ENCODE measurements at places on chromosomes 6 and 20.

- no peak for DNase-seq
Observed at GRCh38 chr20:839626-840025, 6.1 kb downstream of the FAM110A start.

- no peak for DNase-seq
Observed at GRCh38 chr6:61977099-61977498, 308.9 kb downstream of the KHDRBS2 start.

- DNase-seq, result no peak
Observed at GRCh38 chr20:61963885-61964674, 101.6 kb downstream of the TAF4 start.

GRCh38 chr6:164229716-164230115 is 815.2 kb downstream of the QKI start:
- no peak for DNase-seq

- no peak for DNase-seq
Observed at GRCh38 chr6:32401284-32401963, 5.6 kb downstream of the BTNL2 start.

- DNase-seq, result no peak
Observed at GRCh38 chr6:145863366-145863765, 48.8 kb upstream of the FBXO30 start.

DNA sequence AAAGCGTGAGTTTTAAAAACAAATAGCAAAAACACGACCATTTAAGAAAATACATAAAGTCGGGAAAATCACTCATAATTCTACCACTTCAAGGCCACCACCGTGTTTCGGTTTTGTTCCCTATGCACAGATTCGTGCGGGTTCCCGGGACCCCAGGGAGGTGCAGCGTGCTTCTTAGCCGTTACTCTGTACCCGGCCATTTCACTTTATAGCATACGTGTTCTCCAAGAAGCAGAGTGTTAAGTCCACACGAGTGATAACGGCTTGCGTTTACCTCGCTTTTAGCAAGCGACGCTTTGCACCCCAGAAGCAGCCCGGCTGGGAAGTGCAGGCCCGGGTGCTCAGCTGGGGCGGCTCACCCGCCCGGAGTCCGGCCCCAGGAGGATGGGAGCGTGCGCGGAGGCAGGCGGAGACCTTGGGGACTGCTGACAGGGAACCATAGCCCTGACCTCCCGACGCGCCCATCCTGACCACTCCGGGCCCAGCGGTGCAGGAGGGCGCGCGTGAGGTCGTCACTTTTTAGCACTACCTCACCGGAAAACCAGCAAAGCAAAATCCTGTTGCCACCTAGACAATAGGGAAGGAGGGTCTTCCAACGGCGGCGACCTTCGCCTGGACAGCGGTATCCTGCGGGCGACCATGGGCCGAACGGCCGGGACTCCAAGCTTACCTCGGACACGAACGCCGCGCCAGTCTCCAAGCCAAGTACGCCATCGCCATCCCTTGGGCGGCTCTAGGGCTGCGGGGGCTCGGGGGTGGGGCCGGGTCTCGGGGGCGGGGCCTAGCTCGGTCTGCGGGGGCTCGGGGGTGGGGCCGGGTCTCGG is at the start of gene ECI2:
Gene ECI2, minus strand, starts transcription at position 735 of the 824 bp plus-strand sequence. Its CDS starts 15 bp downstream, at position 720.
- DNase-seq, result peak; percentile 14

- no peak for DNase-seq
Observed at GRCh38 chr20:60402189-60403058, 444.2 kb downstream of the CDH26 start.

GRCh38 chr6:123295181-123295580 is 299.1 kb downstream of the CLVS2 start:
- no peak for DNase-seq

DNA sequence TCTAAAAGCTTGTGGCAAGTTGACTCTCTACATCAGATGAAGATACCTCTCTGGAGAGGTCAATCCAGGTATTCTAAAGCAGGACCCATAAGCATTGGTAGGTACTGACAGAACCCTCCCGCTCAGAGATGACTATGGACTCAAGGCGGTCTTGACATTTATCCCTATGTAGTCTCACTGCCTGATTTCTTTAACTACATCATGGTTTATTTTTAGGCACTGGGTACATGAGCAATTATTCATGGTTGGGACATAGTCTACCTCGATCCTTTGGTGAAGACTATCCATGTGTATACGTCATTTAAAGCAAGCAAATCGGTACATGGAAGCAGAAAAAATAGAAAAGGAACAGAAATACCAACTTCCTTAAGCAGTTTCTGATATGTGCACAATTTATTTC is 136.2 kb upstream of the TAB2 start:
- no peak for DNase-seq

DNA sequence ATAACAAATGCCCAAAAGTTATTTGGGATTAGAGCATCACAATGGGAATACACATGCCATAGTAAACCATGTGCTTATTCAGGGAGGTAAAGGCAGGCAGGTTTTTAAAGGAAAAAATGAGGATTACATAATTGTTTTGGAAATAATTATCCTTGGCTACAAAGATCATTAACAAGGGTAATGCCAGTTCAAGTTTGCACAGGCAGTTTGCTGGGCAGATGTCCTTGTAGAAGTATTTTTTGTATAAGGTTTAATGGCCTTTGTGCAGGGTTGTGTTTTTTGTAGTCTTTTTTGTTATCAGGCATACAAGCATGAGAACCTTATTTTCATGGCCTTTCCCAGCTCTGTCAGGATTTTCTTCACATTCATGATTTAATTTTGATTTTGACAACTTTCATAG is 24.7 kb downstream of the FBXO9 start:
- DNase-seq, result no peak

GRCh38 chr20:17959257-17959627 is 9.4 kb downstream of the SNX5 start:
- no peak for DNase-seq
